ENCODE measurements at places on chromosomes 7 and 10.

- DNase-seq: no peak
These were observed 268.8 kb downstream of the RNLS start for GRCh38 chr10:88314362-88314761.

DNA sequence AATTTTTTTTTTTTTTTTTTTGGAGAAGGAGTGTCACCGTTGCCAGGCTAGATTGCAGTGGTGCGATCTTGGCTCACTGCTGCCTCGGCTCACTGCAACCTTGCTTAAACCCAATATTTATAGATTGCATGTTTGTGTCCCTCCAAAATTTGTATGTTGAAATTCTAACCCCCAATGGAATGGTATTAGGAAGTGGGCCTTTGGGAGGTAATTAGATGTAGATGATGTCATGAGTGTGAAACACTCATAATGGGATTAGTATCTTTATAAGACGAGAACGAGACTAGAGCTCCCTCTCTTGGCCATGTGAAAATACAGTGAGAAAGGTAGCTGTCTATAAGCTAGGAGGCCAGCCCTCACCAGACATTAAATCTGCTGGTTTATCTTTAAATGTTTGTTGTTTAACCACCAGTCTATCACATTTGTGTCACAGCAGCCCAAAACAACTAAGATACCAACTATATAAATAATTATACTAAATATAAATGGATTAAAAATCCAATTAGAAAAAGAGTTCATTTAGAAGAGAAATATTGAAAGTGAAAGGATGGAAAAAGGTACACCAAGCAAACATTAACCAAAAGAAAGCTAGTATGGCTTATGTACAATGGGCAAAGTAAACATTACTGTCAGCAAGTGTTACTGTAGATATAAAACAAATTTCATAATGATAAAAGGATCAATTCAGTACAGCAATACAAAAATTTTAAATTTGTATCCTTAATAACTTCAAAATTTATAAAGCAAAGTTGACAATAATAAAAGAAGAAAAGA is 9.3 kb downstream of the TCAF1 start:
- no peak for DNase-seq

GRCh38 chr10:43801140-43801539 is 152.5 kb upstream of the ZNF32 start:
- no peak for DNase-seq

- no peak for DNase-seq
These were observed 170.4 kb downstream of the ARID5B start for GRCh38 chr10:62071846-62072281.

- no peak for DNase-seq
These were observed 207.3 kb upstream of the SH2B2 start for GRCh38 chr7:102079140-102080018.

DNA sequence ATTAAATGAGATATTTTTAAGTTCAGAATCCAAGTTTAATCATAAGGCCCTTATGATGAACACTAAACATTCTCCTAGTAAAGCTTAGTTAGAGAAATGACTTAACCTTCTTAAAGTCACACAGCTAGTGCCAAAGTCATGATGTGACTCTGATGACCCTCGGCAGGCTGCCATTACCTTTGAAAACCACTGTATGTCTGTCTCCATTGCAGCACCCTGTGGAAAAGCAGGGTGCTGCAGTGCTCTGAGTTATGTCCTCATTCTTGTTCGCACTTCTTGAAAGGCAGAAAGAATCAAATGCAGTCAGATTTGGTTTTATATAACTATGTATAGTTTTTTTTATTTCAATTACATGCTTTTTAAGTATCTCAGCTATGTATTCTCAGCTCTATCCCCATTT is 105.0 kb downstream of the PHTF2 start:
- DNase-seq: no peak

- no peak for DNase-seq
These were observed 69.5 kb upstream of the ST8SIA6 start for GRCh38 chr10:17523917-17524316.

DNA sequence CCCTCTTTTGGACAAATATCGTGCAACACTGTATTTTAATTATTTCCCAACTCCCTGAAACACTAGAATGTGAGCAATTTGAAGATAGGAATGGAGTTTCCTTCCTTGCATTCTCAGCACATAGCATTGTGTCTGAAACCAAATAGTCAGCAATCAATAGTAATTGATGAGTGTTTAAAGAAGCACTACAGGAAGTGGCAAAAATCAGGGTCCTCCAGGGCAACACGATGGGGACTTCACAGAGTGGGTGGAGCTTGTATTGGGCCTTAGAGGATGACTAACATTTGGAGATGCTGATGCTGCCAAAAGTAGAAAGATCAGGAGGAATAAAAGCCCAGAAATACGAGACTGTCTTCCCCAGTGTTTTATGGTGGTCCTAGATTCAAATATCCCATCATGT is 94.9 kb downstream of the NPSR1 start:
- DNase-seq: no peak

GRCh38 chr10:37813763-37814162 is 43.6 kb downstream of the ZNF248 start:
- DNase-seq: no peak

GRCh38 chr10:97175586-97175985 is 10.2 kb downstream of the SLIT1 start:
- DNase-seq: no peak

DNA sequence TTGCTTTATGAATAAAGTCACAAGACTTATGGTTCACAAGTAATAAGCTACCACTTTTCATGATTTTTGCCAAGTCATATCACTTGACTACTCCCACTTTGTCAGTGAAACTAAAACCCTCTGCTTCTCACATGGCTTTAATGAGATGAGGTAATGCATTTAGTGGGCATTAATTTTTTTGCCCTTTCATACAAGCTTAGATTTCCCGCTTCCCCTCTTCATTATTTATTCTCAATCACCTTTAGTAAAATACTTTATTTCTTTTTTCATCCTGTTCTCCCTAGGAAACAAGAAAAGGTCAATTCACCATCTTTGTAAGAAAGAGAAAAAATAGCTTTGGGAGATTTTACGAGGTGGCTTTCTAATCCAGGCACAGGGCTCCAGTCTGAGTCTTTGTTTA is 109.6 kb upstream of the STARD3NL start:
- DNase-seq: no peak

DNA sequence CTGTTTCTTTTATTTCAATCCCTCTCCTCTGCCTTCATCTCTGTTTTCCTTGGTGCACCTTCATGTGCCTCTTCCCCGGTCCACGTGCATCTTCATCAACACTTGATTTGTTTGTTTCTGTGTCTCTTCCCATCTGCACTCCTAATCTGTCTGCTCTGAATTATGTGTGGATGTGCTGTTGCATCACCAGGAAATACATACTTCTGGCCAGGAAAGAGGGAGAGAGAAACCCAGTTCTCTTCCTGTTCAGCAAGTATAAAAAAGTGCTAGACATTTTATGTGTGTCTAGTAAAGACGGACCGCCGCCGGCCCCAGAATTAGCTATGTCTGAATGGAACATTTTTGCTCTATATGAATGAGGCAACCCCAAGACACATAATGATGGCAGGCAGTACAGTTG is 93.8 kb downstream of the CALD1 start:
- no peak for DNase-seq

DNA sequence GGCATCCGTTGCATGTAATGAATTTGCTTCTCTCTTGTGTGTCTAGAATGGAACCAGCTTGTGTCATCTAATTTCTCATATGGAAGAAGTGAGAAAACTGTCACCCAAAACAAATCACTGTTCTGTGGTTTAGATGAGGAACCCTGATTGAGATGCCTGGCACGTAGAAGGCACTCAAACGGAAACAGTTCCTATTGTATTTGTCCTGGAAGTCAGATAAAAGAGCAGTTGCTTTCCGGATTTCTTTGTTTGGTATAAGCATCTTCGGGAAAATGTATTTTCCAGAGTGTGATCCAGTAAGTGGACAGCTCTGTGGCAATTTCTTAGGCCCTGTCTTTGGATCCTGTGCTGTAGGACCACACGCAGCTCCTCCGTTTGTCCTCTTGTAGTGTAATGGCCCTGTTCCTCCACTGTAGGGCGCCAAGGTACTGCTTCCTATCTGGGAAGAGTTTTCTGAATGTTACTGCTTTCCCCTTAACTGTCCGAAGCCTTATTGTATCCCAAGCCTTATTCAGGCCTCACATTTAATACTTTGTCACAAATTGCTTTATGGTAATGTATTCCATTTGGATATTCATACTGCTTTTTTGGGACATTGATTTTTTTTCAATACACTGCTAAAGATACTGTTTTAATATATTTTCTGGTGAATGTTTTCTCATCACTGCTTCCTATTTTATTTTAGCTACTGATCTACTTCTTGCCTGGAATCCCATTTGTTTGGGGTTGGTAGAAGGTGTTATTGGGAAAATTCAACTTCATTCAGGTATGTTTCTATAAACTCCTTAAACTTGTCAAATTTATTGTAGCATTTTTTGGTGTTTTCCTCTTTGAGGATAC is 24.8 kb downstream of the INPP5F start:
- DNase-seq: peak; percentile 33

- no peak for DNase-seq
These were observed 46.8 kb downstream of the GNAI1 start for GRCh38 chr7:80181411-80181810.

DNA sequence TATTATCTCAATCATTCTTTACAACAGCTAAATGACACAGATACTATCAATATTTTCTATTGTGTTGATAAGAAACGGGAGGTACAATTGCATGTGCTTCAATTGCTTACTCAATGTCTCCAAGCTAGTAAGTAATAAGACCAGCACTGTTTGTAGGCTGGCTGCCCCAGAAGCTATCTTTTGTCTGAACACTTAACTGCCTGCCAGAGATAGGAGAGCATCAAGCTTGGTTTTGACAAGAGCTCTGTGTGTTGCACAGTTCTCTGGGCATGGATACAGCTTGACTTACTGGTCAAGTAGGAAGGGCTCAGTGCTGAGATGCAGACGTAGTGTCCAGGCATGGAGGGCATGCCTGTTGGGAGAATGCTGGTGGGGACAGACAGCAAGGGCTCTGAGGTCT is 26.3 kb upstream of the CAPZA2 start:
- DNase-seq: no peak

DNA sequence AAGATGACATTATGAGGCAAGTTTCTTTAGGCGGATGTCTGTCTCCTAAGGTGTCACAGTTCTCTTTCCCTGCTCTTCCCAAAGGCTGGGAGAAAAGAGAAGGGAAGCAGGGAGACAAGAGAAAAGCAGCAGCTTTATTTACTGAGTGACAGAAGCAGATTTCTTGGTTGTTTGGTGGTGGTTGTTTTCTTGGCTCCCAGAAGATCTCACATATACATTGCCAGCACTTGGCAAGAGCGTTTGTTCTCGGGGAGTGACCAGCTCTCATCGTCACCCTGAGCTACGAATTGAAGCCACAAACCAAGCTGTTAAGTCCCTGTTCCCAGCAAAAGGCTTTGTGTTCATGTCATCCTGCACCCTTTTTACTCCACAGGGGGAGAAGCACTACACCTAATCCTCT is 11.4 kb downstream of the CDHR3 start:
- DNase-seq: no peak

DNA sequence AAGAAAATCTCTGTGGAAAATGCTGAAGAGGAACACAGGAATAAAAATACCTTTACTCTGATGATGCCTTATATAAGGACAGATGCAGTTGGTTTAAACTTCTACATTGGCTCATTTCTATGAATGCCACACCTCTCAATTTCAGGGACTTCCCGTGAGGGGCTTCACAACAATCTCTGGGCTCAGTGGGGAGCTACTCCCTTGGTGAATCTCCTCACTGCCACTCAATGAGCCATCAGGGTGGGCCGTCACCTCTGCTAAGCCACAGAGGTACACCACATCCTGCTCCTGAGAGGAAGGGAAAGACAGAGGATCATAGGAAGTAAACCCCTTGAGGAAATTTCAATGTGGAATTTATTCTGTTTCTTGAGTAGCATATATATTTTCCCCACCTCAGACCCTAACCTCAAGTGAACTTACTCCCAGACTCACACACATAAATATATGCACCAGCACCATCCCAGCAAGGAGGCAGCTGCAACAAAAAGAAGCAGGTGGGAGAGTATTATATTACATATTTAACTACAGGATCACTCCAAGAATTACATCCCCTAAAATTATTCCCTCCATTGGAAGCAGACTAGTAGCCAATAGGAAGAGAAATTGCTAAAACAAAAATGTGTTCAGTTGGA is 63.3 kb upstream of the PRSS1 start:
- DNase-seq: no peak

- peak; percentile 92 for DNase-seq
These were observed 155.0 kb downstream of the PTPRN2 start for GRCh38 chr7:158432369-158433341.

DNA sequence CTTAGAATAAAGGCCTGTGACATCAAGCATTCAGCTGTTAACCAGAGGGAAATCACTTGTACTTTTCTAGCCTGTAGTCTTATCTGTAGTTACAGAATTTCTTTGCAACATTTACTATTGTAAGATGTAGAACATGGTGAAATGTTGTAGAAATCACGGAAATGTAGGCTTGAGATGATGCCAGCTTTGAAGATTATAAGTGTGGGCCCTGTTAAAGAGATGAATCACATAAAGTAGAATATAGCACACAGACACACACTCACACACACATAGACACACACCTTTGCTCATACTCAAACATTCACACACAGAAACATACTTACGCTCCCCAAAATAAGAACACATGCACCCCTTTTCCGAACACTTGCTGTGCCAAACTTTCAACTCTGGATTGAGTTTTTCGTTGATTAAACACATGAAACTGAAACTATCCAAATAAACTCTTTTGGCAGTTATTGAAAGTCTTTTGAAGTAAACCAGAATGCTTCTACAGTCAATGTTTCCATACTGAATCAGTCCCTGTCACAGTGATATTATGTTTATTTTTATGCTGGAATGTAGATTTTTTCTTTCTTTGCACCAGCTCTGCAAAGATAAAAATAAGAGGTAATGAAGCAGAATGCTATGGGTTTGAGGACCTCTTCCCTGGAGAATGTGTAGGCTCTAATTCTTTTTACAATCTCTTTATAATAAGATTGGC is 230.3 kb upstream of the MEOX2 start:
- no peak for DNase-seq

DNA sequence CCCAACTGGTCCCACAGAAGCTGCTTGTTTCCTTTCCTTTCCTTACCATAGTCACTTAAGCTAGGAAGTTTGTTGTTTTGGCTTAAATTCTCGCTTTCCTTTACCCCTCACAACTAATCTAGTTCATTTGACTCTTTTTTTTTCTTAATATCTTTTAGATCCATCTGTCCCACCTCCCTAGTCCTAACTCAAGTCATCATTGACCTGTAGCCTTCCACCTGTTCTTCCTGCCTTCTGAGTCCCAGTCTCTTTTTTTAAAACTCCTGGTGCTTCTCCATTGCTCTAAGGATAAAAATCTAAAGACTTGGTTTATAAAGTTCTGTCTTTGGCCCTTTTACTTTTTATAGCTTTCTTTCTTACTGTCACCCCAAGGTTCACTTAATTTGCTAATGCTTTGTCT is 47.6 kb downstream of the RALA start:
- DNase-seq: no peak

Data from NCI-H1417 (cell line).